NCI-H774 (cell line): ENCODE measurements at places on chromosomes 13 and 19.

DNA sequence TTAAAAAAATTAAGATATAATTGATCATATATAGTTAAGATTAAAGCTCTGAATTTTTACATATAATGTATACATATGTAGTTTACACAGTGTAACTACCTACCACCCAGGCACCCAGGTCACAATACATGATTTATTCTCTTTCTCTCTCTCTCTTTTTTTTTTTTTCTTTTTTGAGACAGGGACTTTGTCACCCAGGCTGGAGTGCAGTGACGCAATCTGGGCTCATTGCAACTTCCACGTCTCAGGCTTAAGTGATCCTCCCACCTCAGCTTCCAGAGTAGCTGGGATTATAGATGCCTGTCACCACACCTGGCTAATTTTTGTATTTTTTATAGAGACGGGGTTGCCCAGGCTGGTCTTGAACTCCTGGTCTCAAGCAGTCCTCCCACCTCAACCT, 18.8 kb upstream of the CLASRP start:
- no peak for DNase-seq

GRCh38 chr13:97316390-97316789, 94.3 kb downstream of the MBNL2 start:
- no peak for DNase-seq

DNA sequence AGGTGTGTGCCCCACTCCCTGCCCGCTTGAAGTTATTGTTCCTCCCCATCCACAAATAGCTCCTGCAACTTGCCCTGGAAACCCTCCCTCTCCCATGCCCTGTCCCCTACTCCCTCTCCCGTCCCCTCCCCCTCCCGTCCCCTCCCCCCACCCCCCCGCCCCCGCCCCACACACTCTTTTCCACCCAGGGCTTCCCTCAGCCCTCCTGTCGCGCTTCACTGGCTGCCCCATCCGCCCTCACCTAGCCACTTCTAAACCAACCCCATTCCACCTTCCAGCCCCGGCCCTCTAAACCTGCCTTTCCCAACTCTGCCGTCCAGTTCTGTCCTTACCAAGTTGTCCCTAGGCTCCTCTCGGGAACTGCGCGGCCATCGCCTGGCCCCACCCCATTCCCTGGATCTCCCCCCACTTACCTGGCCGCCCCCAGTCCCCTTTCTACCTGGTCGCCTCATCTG, 993 bp downstream of the RGL3 start:
- DNase-seq, result peak; percentile 38

DNA sequence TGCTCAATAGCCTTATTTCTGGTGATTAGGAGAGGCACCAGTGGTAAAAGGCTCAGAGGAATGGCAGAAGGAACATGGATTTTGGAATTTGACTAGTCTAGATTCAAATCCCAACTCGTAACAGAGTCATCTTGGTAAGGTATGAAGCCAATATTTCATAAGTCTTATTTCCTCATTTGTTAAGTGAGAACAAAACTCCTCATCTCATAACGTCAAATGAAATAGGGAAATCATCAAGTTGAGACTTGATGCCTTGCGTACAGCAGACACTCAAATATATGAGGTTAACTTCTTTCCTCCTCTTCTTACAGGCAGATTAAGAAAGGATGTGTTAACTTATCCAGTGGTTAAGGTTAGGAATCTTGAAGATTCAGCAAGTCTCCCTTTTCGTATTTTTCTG, 189.2 kb downstream of the DLEU7 start:
- no peak for DNase-seq

DNA sequence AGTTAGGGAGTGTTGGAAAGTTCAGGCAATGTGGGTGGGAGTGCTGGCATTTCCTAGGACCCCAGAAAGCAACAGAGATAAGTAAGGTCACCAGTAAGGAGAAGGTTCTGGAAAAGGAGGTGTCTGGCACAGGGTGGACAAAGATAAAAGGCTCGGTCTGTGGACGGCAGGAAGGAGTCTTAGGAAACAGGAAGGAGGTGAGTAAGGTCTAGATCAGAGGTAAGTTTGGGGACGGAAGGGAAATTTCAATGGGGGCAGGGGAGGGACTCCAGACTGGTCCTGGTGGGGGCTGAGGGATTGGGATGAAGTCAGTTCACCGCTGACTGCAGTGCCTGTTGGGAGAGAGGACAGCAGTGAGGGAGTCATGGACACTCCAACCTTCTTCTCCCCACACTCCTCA, 7.8 kb upstream of the OPA3 start:
- no peak for DNase-seq

GRCh38 chr19:38028913-38029510, 122.0 kb downstream of the SIPA1L3 start:
- no peak for DNase-seq

DNA sequence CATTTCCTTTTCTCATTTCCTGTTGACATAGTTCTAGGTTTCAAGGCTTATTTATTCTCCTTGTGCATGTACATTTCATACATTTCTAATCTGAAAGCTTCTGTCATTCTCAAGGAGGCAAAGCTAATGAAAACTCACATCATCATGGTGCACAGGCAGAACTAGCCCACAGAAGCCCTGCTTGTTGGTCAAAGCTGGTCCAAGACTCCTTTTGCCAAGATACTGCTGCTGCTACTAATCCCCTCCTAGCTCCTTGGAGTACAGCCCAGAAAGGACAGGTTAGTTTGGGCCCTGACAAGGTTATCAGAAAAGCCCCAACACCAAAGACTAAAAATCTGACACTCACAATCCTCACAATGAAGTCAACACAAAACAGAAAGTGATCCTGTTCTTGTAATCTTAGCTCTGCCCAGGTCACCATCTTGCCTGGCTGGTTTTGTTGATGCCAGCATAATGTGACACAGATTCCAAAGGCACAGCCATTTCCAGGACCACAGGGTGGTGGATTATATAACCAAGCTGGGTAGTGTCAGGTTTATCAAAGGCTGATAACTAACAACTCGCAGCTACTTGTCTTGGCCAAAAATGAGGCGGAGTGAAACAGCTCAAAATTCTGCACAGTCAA, 417.4 kb downstream of the NDFIP2 start:
- no peak for DNase-seq

GRCh38 chr13:105972306-105972721, 563.1 kb downstream of the EFNB2 start:
- no peak for DNase-seq

DNA sequence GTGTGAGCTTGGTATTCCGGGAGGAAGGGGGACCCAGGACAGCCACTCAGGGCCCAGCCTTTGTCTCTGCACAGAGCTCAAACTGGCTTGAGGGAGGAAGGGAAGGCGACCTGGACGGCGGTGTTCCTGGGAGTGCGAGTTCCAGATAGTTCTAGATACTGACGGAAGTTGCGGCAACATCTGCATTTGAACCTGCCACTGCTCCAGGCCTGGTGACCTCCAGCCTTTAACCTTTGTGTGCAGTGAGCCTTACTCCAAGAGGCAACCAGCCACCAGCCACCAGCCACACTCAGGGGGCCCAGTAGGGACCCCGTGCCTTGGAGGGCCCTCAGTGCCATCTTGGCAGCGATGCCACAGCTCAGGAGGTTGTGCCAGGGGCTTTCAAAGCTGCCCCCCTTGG, 15.5 kb upstream of the ZBTB7A start:
- DNase-seq, result no peak

DNA sequence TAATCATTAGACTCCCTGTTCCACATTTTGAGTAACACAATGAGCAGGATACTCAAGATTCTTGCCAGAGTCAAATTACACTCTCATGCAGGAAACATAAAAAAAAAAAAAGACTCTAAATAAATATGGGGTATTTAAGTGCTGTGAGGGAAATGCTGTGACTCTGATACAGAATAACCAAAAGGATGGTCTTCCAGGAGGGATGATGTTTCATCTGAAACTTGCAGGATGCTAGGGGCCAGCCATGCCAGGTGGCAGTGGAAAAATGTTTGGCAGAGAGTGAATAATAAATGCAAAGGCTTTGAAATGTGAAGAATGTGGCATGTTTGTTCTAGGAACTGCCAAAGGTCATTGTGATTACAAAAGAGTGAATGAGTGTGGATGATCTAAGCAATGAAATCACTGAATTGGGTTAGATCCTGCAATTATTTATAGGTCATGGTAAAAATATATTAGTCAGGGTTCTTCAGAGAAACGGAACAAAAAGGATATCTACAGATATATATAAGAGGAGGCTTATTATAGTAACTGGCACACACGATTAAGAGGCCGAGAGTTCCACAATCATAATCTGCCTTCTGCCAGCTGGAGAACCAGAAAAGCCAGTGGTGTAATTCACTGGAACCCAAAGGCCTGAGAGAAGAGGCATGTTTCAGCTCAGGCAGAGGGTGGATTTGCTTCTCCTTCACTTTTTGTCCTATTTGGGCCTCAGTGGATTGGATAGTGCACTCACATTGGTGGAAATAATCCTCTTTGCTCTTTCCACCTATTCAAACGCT, 1832.8 kb upstream of the MIR17HG start:
- peak; percentile 3 for DNase-seq

GRCh38 chr13:72850959-72851677, 69.2 kb downstream of the PIBF1 start:
- no peak for DNase-seq

DNA sequence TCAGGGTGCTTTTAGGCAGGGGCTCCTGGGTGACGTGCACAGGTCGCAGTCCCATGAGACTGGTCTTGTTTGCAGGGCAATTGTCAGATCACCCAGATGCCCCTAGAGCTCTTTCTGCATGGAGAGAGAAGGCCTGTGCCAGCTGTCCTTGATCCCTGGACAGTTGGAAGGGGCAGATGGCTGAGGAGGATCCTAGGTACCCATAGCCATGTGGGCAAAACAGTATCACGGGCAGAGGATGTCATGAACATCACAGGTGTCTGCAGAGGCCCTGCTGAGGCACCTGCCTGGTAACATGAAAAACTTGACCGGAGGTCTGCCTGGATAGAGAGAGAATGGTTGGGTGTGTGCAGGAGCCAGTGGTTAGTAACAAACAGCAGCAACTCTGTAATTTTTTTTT, 99.3 kb downstream of the ZNF536 start:
- DNase-seq, result no peak

DNA sequence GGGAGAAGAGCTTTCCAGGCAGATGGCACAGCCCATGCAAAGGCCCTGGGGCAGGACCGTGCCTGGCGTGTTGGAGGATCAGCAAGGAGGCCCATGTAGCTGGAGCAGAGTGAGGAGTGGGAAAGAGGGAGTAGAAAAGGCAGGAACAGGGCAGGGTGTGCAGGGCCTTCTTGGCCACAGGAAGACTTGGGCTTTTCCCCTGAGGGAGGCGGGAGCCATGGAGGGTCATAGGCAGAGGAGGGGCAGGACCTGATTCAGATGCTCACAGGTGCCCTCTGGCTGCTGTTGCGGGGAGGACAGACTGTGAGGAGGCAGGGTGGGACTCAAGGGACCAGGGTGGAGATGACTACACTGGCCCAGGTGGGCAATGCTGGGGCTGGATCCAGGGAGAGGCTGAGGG, 13.8 kb upstream of the PTPRS start:
- DNase-seq, result no peak

- no peak for DNase-seq
Observed at GRCh38 chr19:39196860-39197562, at the start of gene NCCRP1. Gene NCCRP1 (plus strand): TSS chr19:39196964. CDS start chr19:39196983, 19 bp downstream.

DNA sequence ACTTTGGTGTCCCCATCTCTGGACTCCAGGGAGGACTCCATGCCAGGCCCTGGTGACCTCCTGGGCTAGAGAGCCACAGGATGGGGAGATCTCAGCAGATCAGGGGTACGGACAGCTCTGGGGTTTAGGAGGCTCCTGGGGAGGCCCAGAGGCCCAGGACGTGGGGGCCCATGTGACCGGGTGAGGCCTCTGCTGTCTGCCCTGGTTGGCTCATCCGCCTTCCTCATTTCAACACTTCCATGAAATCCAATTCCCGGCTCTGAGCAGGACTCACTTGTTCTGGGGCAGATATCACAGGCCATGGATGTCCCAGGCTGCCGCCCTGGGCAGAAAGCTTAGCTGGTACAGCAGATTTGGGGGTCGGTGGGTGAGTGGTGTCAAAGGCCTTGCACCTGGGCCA, 1.1 kb upstream of the PRAM1 start:
- DNase-seq, result no peak

DNA sequence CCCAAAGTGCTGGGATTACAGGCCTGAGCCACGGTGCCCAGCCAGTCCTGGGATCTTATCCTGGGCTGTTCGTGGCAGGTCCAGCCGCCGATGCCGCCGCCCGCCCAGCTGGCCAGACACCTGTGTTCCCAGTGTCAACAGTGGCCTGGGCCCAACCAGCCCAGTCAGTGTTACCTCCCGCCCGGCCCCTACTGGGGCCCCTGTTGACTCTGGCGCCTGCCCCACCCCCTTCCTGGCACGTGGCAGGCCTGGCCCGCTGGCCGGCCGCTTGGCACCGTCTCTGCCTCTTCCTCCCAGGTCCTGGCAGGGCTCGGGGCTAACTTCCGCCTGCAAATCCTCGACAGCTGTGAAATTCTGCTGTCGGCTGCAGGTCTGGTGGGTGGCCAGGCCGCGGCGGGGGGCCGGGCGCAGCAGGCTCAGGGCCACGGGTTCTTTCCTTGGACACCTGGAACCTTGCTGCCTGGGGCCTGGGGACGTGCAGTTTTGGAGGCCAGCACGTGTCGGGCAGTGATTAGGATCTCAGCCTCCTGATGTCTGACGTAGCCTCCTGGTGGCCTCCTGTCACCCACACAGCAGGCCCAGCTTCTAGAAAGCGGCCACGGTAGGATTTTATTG, 9.1 kb downstream of the ARID3A start:
- DNase-seq, result peak; percentile 87
